ENCODE measurements at places on chromosomes 5 and 9.

DNA sequence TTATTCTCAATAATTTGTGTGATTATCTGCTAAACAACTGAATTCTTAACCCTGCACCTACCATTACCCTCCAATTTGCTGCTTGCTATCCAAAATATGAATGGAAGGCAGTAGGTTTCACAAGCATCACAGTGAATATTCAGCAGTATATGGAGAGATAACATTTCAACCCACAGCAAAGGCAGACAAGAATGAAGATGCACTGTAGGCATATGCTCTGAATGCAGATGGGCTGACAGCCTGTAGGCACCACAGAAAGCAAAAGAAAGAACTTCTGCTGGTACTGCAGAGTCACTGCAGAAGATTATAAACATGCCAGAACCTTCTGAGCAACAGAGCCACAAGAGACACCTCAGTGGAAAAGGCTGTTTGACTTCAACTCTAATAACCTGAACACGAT, 63.6 kb upstream of the SLC12A2 start:
- no peak for DNase-seq

GRCh38 chr9:27310582-27310981, 13.6 kb upstream of the EQTN start:
- no peak for DNase-seq

- no peak for DNase-seq
Observed at GRCh38 chr9:98806394-98807035, 955 bp upstream of the GALNT12 start.

GRCh38 chr9:111305914-111306313, 24.1 kb downstream of the OR2K2 start:
- no peak for DNase-seq

DNA sequence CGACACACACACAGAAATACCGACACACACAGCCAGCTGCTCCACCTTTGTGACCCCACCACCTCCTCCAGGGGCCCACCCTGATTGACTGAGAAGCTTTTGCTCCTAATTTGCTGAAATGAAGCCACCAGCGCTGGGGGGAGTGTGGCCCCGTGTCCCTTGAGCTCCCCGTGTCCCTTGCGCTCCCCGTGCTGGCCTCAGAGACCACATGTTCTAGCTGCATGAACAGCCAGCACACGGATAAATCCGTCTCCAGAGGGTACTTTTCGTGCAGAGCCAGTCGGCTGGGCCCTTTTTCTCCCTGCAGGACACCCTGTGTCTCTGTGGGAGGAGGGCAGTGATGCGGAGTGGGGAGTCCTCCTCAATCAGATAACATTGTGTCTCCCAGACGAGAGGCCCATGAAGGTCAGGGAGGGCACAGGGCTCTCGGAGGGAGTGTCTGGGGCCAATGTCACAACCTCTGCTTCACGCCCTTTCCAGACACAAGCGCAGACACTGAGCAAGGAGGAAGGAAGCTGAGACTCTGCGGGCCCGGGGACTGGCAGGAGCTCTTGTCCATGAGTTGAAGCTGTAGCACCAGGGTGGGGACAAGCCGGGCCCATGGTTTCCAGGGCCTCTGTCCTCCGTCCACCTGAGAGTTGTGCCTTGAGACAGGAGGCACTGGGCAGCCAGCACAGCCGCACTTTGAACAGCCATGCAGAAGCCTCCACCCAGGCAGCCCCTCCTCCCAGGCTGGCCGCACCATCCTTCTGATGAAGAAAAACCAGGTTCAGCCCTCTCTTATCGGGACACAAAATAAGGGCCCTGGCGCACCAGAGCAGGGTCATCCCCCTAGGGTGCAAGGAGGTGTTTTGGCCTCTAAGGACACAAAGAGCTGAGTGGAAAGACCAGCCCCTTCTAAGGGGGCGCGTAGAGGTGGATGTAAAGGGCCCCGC, 36.4 kb upstream of the SLC6A19 start:
- no peak for DNase-seq

DNA sequence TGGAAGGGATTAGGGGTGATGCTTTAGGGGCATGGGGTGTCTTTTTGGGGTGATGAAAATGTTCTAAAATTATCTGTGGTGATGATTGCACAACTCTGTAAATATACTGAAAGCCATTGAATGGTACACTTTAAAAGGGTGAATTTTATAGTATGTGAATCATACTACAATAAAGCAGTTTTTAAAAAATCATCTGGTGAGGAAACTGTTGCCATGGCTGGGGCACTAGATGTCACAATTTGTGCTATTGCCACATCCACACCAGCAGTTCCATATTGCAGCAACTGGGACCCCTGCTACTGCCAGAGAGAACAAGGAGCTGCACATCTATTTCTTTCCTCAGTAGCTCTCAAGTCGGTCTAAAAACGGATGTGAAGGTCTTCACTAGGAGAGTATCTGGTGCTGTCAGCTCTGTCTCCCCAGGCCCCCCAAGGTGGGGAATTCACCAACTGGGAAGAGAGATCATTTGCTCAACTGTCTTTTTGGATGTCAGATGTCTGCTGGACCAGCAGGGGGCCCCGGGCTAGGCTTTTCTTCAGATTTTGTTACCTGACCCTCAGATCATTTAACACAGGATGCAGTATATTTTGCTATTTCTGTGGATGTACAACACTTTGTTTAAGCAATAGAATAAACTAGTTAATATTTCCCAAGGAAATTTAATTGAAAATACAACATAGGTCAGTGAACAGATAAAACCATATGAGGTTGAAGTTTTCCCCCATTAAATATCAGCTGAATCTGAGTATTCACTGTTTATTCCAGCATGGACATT, 13.2 kb downstream of the CMYA5 start:
- peak; percentile 29 for DNase-seq

- DNase-seq: no peak
Observed at GRCh38 chr5:96012399-96012798, 50.7 kb upstream of the ELL2 start.

DNA sequence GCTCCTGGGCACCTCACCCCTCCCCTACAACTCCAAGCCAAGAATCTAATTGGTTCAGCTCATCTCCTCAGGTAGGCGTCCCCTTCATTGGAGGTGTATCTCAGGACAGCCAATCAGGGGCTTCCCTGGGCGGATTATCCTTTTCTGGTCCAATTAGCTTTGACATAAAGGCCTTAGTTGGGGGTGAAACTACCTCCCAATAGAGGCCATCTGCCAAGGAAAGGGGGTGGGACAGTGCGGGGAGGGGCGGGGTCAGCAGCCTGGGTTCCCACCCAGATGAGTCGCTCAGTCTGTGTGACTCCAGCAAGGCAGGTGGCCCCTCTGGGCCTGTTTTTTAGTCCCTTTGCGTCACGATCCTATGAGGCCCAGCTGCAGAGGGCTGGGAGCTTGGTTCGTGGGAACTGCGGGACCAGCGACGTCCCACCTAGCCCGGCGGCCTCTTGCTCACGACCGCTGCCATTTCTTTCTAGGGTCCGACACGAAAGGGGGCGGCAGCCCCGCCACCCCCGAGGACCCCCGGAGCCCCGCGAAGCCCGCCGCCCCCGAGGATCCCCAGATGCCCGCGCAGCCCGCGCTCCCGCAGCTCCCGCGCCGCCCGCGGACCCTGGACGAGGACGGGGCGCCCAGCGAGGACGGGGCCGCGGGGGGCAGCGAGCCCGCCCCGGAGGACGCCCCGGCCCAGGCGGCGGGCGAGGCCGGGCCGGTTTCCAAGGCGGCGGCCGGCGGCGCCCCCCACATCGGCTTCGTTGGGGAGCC, 8.9 kb downstream of the PRRT1B start:
- DNase-seq: no peak

Measured in hepatocyte (in vitro differentiated cells).